Inflammatory macrophage treated with lipopolysaccharide for 1 hour (primary cell): ENCODE measurements at places on chromosomes 3 and 15.

DNA sequence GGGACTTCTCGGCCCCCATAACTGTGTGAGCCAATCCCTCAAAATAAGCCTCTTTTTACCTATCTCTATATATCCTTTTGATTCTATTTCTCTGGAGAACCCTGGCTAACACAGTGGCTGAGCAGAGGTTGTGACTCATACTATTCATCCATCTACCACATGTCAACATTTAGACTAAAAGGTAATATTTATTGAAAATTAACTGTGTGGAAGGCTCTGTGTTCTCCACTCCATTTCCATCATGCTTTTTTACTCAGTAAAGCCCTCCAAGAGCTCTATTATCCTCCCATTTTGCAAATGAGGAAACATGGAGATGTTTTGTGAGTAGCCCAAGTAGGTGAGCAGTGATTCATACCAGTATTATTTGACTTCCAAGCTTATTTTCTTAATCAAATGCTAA, 217.9 kb upstream of the DCBLD2 start:
- no peak for DNase-seq

GRCh38 chr15:55970286-55970685, 23.1 kb downstream of the NEDD4 start:
- no peak for DNase-seq

DNA sequence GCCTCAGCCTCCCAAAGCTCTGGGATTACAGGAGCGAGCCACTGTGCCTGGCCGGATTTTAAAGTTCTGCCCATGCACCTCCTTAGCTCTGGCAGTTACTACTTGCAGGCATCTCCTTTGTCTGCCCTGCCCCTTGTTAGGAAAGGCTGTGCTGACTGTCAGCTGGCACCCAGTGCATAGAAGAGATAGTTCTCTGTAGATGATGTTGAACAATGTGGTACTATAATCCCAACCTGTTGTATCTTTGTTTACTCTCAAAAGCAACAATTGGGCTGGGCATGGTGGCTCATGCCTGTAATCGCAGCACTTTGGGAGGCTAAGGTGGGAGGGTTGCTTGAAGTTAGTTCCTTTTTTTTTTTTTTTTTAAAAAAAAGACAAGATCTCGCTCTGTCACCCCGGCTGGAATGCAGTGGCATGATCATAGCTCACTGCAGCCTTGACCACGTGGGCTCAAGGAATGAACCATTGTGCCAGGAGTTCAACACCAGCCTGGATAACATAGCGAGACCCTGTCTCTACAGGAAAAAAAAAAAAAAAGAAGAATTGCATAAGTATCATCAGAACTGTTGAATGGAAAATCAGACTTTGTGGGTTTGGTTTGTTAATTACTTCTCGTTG, 30.6 kb downstream of the FLNB start:
- peak; percentile 70 for DNase-seq

- DNase-seq: no peak
Measured at GRCh38 chr3:170244576-170244975, 22.4 kb downstream of the PRKCI start.

DNA sequence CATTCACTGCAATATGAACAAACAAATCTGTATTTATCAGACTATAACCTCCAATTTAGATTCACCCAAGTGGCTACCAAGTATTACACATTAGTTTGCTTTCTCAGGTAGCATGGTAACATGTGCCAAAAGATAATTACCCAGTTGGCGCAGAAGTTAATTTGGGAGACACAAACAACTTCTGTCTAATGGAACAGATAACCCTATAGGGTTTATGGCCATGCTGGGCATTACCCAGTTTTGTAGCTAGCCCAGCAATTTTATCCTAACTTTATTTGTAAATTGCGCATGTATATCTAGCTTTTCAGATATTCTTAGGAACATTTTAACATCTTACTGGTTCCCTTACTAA, 780 bp downstream of the RPL22L1 start:
- no peak for DNase-seq

- no peak for DNase-seq
Measured at GRCh38 chr3:18098960-18099587, 326.1 kb downstream of the SATB1 start.

DNA sequence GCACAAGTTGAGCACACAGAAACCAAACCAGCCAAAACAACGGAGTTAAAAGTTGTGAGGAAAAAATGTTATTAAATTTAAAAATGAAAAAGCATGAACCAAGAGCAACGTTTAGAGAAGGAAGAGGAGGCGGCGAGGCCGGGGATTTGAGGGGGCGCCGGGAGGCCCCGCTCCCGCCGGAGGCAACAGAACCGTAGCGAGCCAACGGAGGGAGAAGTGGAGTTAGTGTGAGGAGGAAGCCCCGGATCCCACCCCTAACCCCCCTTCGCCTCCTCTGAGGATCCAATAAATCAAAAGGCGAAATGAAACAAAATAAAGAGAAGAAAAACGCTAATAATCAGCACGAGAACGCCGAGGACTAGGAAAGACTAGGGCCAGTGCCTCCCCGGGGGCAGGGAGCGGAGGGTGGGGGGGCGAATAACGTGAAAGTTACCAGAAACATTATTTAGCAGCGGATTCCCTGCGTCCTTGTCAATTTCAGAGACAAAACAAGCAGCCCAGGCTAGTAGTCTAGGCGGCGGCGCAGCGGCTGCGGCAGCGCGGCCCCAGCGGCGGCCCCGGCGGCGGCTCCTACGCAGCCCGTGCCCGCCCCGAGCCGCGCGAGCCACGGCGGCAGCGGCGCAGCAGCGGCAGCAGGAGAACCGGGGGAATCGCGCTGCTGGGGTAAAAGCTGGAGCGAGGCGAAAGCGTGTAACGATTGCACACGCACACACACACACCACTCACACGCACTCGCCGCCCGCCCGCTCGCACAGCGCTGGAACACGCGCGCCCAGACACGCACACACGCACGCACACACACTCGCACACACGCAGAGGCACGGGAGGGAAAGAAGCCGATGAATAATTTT, 1.7 kb downstream of the MEIS2 start:
- no peak for DNase-seq

- no peak for DNase-seq
Measured at GRCh38 chr15:85430406-85431204, 50.2 kb downstream of the AKAP13 start.

- DNase-seq: peak; percentile 44
Measured at GRCh38 chr3:127374086-127375010, 86.5 kb upstream of the PRR20G start.

GRCh38 chr15:51094606-51095569, at the start of gene TNFAIP8L3:
Gene TNFAIP8L3, minus strand, starts transcription at chr15:51094906. Its CDS starts 311 bp downstream, at chr15:51094595.
- no peak for DNase-seq

DNA sequence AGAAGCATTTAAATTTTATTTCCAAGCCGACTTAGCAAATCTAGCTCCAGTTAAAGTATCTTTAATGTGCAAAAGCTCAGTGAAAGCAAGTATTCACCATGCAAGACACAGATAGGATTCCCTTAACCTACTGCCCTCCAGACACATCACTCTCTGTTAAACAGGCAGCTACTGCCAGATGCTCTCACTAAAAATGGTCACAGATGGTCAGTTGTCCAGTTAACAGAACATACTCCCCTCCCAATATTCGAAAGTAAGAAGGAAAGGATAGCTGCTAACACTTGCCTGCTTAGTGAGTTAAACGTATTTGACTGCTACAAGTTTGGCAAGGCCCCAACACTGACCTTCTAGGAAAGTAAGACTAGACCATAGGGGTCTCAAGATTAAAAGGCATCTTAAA, 73.7 kb downstream of the PRTG start:
- DNase-seq: no peak

DNA sequence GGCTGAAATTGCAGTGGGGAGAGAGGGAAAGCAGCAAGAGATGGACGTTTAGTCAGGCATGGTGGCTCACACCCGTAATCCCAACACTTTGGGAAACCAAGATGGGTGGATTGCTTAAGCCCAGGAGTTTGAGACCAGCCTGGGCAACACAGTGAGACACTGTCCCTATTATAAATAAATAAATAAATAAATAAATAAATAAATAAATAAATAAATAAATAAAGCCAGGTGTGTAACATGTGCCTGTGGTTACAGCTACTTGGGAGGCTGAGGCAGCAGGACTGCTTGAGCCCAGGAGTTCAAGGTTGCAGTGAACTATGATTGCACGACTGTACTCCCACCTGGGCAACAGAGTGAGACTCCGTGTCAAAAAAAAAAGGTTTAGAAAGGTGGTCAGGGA, 54.0 kb upstream of the ARPP19 start:
- DNase-seq: no peak

- DNase-seq: no peak
Measured at GRCh38 chr3:171374260-171374659, 85.9 kb downstream of the TNIK start.

DNA sequence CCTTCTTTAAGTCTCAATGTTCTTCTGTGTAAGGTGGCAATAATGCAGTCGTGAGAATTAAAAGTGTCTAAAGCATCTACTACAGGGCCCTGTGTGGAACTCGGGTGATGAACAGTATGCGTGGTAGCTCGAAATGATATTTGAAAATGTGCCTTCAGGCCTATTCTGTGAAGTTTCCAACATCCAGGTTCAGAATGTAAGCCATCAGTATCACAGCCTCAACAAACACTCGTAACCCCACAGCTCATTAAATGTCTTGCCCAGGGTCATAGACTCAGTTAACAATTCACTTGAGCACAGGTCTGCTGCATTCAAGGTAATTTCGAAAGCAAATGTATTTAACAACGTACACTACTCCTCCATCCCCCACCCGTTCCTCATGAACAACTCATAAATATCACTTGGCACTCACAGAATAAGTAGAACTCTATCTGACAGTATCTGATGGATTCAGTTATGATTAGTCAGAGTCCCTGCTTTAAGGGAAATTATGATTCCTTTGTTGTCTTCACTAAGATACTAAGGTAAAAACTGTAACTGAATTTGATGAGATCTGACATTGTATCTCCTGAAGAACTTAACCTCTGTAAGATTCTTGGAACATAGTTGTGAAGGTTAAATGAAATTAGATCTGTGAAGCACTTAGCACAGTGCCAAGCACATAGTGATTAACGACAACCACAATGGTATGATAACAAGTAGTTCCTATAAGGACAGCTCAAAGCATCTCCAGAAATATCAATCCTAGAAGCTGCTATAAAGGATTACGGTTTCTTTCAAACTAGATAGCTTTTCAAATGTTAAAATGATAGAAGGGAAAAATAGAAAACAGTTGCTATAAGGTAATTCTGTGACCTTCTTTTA, 642.3 kb downstream of the TBL1XR1 start:
- DNase-seq: no peak
